GM12891 (cell line): ENCODE measurements at places on chromosomes 2 and 18.

DNA sequence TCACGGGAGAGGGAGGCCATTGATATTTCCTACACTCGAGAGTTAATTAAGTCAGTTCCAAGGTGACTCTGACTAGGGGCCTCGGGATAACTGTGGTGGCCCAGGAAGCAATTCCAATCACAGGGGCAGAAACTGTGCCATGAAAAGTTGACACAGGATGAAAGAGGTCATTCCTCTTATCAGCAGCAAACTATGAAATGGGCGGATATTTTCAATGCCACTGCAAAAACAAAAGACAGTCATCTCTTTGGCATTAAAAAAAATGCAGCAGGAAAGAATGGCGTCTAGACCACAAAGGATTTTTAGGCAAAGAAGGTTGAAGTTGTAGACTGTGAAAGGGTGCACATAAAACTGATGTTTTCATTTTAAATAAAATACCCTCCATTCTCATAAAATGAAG is 50.0 kb downstream of the TGIF1 start:
- no peak for DNase-seq

GRCh38 chr2:202690321-202690900 is 55.6 kb downstream of the FAM117B start:
- DNase-seq = no peak

DNA sequence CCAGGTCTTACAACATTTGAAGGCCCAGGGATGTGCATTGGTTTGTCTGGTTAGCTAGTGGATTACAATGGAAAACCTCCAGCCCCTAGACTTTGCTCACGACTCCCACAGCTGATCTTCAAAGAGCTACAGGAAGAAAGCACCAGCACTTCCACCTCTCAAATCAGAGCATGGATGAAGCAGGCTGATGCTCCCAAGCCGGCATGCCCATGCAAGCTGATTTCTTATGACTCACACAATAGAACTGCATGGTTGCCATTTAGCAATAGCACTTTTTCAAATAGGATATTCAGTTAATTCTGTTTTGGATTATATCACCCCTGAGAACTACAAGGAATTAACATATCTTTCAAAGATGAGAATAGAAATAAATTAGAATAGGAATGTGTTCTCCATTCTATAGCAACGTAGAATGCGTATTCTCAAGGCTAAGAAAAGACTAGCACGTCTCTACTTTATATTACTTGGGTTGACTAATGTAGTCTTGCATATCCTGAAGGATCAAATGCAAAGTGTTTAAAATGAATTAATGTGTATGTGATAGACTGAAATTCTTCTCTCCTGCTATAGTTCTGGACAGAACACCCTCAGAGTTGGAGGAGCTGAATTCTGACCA is 292.4 kb downstream of the TRIB2 start:
- DNase-seq = no peak

DNA sequence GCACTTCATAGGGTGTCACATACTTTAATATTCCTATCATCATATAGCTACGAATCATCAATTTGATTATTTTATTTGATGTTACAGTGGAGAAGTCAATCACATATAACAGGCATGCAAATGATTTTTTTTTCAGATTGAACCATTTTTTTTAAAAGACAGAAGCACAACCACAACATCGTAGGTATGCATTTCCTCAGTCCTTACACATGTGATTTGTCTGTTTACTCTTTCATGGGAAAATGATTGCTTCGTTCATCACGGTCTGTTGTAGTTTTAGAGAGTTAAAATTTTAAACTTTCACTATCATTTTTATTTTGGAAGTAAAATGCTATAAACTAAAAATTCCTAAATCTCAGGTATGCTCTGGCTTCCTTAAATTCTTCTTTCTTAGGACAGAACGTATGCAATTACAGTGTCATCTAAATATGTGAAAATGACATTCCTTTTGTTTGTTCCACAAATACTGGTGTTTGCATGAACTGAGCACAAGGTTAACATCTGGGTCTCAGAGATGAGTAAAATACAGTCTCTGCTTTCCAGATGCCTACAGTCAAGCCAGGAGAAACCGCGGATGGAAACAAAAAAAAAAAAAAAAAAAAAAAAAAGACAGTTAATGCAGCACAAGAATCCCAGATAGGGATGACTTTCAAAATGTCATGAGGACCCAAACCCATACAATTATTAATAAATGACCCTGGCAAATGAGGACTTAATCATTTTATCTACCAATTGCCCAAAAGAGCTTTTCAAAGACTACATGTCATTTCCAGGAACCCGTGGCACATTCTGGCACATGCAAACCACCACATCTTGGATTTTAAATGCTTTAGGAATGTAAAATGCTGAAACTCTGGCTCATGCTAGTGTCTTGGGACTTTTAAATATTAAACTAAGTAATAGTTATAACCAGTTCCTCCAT is 201.2 kb downstream of the LRP1B start:
- DNase-seq = no peak

DNA sequence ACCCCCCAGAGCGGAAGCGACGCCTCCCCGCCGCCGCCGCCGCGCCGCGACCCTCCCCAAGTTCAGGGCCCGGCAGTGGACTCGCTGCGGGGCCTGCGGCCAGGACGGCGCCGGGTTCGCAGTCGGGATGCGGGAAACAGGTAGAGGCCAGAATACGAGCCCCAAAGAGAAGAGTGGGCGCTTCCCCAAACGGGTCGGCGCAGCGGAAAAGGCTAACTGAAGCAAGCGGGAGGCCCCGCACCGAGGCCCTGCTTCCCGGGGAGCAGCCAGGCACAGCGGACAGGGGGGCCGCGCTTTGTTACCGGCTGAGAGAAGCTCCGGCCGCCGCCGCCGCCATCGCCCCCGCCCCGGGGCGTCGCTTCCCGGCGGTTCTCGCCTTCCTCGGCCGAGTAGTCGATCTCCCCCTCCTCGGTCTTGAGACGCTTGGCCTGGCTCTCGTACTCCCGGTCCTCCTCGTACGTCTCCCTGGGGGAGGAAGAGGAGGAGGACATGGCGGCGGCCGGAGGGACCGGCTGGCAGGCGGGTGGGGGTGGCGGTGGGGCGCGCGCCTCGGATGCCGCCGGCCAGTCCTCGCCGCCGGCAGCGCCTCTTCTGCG is 494 bp downstream of the HNRNPLL start:
- DNase-seq = no peak

- DNase-seq = no peak
These were observed 16.7 kb downstream of the IL1R2 start for GRCh38 chr2:102008490-102008889.

DNA sequence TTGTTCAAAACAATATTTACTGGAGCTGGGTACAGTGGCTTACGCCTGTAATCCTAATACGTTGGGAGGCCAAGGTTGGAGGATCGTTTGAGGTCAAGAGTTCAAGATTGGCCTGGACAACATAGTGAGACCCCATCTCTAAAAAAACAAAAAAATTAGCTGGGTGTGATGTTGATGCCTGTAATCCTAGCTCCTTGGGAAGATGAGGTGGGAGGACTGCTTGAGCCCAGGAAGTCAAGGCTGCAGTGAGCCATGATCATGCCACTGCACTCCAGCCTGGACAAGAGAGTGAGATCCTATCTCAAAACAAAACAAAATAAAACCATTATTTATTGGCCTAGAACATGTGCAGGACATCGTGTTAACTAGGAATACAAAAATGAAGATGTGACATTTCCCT is 77.5 kb downstream of the COLEC12 start:
- no peak for DNase-seq

- no peak for DNase-seq
These were observed 62.2 kb upstream of the RTN4 start for GRCh38 chr2:55112229-55113031.

- DNase-seq = no peak
These were observed 6.5 kb downstream of the TANK start for GRCh38 chr2:161166538-161167409.

- no peak for DNase-seq
These were observed 202.7 kb downstream of the PTH2R start for GRCh38 chr2:208609166-208609804.

DNA sequence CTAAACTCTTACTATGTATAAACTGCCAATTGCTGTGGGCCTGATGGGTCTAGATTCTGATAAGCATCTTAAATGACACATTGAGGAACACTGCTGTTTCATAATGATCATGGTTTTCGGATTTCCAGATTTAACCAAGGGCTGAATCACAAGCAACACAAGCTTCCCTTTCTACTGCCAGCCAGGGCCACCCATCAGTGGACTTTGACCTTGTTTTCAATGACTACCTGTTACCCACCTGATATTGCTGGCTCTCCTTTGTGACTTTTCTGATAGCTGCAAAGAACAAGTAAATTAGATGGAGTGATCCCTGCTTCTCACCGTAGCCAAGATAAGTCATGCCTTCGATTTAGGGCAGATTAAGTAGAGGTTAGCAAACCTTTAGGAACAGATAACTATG is 259.0 kb downstream of the PAX3 start:
- no peak for DNase-seq

DNA sequence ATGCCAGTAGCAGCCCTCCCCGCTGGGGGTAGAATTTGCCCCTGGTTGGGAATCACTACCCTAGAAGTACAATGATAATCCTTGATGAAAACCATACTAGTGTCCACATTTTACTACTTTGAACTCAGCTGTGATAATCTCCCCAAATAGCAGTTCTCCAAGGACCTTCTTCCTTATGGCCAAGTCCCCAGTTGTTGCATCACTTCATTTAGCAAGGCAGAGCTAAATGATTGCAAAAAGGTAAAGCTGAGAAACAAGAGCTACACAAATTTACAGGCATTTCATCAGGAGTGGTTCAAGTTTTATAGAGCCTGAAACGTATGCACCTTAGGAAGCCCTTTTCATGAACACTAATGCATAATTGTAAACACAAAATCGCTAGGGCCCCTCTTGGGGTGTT is 44.9 kb upstream of the REL start:
- DNase-seq = no peak

DNA sequence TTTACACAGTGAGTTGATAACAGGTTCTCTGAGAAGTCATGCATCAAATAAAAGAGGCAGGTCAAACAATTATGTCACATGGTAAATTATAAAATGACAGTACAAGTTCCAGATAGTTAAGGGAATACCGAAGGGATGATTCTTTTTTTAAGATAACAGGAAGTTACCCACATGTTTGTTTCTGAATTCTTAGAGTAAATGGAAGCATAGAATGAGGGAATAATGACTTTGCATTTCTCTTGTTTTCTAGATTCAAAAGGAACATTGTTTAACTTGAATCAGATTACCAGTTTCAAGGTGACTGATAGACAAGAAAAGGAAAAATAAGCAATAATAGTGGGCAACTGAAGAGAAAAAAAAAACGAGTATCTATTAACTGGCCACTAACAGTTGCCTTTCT is 124.5 kb downstream of the MIB1 start:
- DNase-seq = no peak

DNA sequence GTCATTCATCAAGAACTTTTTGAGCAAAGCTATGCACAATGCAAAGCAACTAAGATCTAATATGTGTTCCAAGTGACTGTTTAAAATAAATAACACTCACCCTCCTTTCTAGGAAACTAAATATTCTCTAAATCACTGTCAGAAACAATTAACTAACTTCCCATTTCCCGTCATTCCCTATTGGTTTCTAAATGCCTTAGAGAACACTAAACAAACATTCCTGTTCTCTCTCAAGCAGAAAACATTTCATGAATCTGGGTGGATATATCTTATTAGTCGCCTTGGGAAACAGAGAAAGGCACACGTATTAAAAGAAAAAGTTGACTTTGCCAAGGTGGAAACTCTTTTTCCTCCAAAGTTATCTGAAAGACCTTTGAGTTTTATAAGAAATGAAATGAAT is 735.2 kb downstream of the MBD2 start:
- no peak for DNase-seq

GRCh38 chr2:217825469-217826235 is 177.1 kb downstream of the TNS1 start:
- DNase-seq = no peak

DNA sequence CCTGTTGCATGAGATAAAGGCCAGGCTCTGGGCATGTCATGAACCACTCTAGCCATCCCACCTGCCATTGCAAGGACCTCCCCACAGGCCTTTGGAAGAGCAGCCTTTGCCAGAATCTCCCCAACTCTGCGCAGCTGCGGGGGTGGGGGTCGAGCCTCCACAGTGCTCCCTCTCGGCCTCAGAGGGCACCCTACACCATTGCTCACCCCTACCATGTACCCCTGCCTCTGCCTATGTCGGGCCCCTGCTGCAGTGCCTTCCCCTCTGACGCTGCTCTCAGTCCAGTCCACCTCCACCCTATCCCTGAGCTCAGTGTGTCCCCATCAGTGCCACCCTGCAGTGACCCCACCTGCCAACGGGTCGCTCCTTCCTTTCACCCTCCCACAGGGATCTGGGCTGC is 679.7 kb upstream of the RAB6C start:
- DNase-seq = no peak

GRCh38 chr2:144508172-144508851 is 11.6 kb downstream of the ZEB2 start:
- DNase-seq = no peak

DNA sequence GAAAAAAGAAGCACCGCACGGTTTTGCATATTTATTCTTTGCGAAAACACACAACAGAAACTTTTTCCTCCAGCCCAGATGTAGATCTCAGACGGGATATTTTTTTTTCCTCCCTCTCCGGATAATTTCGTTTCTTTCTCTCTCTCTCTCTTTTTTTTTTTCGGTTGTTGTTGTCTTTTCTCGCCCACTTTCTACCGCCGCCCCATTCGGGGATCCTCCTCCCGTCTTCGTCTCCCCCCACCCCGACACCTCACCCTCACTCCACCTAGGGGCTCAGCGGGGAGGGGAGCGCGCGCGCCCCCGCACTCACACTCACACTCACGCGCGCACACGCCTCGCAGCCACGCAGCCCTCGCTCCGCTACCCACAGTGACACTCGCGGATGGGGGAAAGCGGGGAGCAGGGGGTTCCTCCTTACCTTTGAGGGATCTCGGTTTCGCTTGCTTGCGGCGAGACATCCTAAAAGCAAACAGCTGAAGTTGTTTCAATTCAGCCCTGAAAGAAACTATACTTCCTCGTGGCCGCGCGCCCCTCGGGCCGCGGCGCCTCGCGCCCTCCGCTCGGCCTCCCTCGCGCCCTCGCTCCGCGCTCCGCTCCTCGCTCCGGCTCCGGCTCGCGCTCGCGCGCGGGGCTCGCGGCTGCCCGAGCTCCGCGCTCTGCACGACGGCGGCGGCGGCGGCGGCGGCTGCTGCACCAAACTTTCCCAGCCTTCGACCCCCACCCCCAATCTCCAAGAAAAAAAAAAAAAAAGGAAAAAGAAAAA is 1.3 kb downstream of the ZNF521 start:
- DNase-seq = peak; percentile 34

GRCh38 chr2:176079831-176080539 is 3.8 kb downstream of the EVX2 start:
- DNase-seq = no peak

GRCh38 chr2:240567872-240568677 is at the start of gene RNPEPL1:
Gene RNPEPL1, plus strand, starts transcription at chr2:240568484. Its CDS starts 103 bp downstream, at chr2:240568587.
- peak; percentile 70 for DNase-seq

- no peak for DNase-seq
These were observed 76.5 kb downstream of the NOL10 start for GRCh38 chr2:10613263-10613662.

- peak; percentile 42 for DNase-seq
These were observed 111.7 kb downstream of the ANKRD44 start for GRCh38 chr2:197198890-197199289.

GRCh38 chr2:185441486-185442005 is 297.1 kb upstream of the FSIP2 start:
- no peak for DNase-seq

- DNase-seq = no peak
These were observed 130.6 kb downstream of the USP34 start for GRCh38 chr2:61340242-61340641.

- DNase-seq = no peak
These were observed 53.1 kb downstream of the TMEM17 start for GRCh38 chr2:62452701-62453454.
